ENCODE measurements at places on chromosomes 11 and 22. TPM values are rescaled to one million over a fixed set of nuclear protein-coding genes. Genes with fewer than 3 reads are reported as not detected.

DNA sequence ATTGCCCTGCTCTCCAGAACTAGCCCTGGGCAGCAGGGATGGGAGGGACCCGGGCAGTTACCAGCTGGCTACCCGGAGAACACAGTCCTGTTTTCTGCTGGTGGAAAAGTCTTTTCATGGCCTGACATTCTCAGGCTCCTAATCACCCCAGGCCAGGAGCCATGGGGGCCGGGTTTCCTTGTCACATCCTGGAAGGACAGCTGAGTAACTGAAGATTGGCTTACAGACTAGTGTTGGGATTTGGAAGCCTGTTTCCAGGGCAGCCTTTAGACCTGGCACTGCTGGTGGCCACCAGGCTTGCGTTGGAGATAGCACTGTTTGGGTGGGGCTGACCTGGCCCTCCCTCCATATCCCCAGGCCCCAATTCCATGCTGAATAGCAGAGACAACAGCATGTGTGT, 349.0 kb downstream of the CTTN start:
- no peaks in the 10 kb centered on the region for H3K4me1 ChIP-seq
- H3K27ac ChIP-seq: no peak overlapping the region
- no peaks in the 10 kb centered on the region for H3K36me3 ChIP-seq
- no peak overlapping the region for H3K4me3 ChIP-seq
- H3K27me3 ChIP-seq: no peaks in the 10 kb centered on the region

- no peak overlapping the region for H3K27ac ChIP-seq
- no peaks in the 10 kb centered on the region for H3K4me1 ChIP-seq
- H3K4me3 ChIP-seq: no peak overlapping the region
- no peaks in the 10 kb centered on the region for H3K36me3 ChIP-seq
Measured at GRCh38 chr11:106986261-106986660, 32.0 kb downstream of the GUCY1A2 start.

DNA sequence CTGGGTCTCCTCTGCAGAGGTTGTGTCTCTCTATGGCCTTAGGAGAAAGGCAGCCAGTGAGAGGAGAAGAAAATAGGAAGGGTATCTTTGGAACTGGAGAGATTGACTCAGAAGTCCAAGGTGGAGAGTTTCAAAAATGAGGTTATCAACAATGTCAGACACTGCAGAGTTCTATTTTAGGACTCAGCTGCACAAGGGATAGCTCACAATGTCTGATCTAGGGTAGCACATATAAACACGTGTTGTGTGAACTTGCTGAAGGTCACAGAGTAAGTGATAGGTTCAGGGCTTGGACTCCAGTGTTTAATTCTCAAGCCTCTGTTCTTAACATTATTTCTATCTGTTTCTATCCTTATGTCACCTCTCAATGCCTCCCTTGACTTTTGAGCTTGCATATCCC, 305.0 kb upstream of the LARGE1 start:
- no peak for DNase-seq
- H3K4me1 ChIP-seq: no peaks in the 10 kb centered on the region
- H3K27ac ChIP-seq: no peak overlapping the region
- no peak overlapping the region for H3K4me3 ChIP-seq
- H3K36me3 ChIP-seq: no peaks in the 10 kb centered on the region

DNA sequence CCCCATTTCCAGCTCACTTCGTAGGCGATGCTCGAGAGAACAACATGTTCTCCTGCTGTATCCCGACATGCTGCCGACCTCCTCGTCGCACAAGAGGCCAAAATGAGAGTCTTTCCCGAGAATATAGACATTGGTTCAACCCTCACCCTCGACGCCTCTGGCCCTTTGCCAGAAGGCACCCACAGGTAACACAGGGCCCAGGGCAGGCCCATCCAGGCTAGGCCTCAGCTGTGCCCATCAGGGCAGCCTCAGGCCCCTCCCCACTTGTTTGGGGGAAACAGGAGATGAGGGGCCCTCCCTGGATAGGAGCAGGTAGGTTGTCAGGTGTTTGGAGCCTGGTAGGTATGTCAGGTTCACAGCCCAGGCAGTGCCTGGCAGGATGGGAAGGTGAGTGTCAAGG, 2.7 kb upstream of the RGL4 start:
- no peaks in the 10 kb centered on the region for H3K27me3 ChIP-seq
- no peaks in the 10 kb centered on the region for H3K4me1 ChIP-seq
- no peak overlapping the region for H3K27ac ChIP-seq
- no peak overlapping the region for H3K4me3 ChIP-seq
- peaks cover 7% of the 10 kb centered on the region for H3K36me3 ChIP-seq

- no peaks in the 10 kb centered on the region for H3K27me3 ChIP-seq
- H3K4me1 ChIP-seq: no peaks in the 10 kb centered on the region
- DNase-seq: no peak
- no peaks in the 10 kb centered on the region for H3K36me3 ChIP-seq
- no peak overlapping the region for H3K27ac ChIP-seq
Measured at GRCh38 chr11:68107689-68108088, 13.5 kb downstream of the CHKA start.

GRCh38 chr22:28832731-28833130, 32.4 kb upstream of the XBP1 start:
- no peak for DNase-seq
- H3K4me3 ChIP-seq: no peak overlapping the region
- H3K36me3 ChIP-seq: no peaks in the 10 kb centered on the region
- H3K4me1 ChIP-seq: peaks cover 31% of the 10 kb centered on the region

GRCh38 chr11:33598426-33599069, 102.1 kb downstream of the C11orf91 start:
- H3K27ac ChIP-seq: no peak overlapping the region
- no peak for DNase-seq

DNA sequence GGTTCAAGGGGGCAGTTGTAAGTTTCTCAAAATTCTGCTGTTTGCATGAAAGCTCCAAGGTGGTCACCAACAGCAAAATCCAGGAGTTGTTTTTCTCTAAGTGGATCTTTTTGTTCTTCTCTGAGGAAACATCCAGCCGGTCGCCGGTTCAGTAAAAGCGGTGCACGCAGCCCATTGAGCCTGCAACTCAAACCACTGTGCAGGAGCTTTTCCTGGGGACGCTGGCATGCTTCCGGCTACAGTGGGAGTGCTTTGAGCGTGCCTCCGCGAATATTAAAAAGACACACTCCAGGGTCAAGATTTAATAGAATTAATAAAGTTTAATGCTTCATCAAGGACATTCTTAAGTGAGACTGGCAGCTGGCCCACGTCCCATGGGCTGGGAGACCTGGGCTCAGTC, 25.4 kb downstream of the IGF2 start:
- H3K4me3 ChIP-seq: no peak overlapping the region
- H3K27ac ChIP-seq: no peak overlapping the region
- H3K4me1 ChIP-seq: no peaks in the 10 kb centered on the region
- DNase-seq: no peak

- no peak overlapping the region for H3K4me3 ChIP-seq
- no peak for DNase-seq
- no peaks in the 10 kb centered on the region for H3K36me3 ChIP-seq
- no peak overlapping the region for H3K27ac ChIP-seq
Measured at GRCh38 chr11:96197801-96198701, 144.9 kb downstream of the MAML2 start.

DNA sequence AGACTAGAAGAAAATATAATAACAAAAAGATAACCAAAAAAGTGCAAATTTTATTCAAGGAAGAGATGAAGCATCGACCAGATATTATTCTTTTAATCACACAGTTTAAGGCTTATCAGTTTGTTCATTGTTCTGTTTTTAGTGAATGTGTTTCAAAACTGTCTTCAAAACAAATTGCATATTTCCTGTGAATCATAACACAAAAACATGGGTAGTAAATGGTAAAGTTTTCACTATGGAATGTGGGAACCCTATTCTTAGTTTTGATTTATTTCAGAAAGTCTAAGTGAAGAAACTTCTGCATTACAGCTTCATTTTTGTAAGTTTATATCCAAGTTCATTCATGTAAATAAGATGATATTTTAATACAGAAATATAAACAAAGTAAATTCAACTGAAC, 207.6 kb upstream of the LUZP2 start:
- H3K4me1 ChIP-seq: no peaks in the 10 kb centered on the region
- no peaks in the 10 kb centered on the region for H3K36me3 ChIP-seq
- H3K27me3 ChIP-seq: no peaks in the 10 kb centered on the region
- H3K4me3 ChIP-seq: no peak overlapping the region
- no peak for DNase-seq

DNA sequence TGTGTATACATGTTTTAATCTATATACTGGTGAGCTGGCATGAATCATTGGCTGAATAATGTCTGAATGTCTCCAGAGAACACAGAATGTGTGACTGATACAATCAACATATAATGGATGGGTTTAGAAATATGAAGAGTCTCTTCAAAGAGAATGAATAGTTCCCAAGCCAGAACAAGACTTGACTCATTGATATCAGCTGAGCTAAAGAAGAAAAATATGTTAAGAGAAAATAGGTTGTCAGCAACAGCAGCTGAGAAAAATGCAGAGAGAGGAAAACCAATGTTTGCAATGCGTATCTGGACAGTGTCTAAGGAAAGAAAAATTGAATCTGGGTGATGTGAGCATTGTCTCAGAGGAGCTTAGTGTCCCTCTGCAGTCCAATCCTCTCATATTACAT, 1281.8 kb upstream of the TENM4 start:
- H3K4me1 ChIP-seq: no peaks in the 10 kb centered on the region
- no peaks in the 10 kb centered on the region for H3K27me3 ChIP-seq
- H3K4me3 ChIP-seq: no peak overlapping the region
- no peak for DNase-seq
- H3K36me3 ChIP-seq: no peaks in the 10 kb centered on the region
- no peak overlapping the region for H3K27ac ChIP-seq

DNA sequence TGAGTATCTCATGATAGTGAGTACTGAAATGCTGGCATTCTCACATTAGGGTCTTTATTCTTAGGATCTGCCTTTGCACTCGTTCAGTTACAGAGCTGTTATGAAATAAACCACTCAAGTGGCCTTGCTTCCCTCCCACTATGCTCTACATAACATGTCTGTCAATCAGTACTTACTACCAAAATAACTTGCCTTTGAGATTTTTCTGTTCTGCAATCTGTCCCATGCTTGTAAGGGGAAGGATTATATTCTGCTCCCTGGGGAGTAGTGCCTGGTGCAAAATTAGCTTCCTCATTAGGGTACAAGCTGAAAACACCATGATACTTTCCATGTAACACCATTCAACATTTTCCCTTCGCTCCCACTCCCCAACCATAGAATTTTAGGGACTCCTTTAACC, 1.9 kb upstream of the GRAP2 start:
- no peaks in the 10 kb centered on the region for H3K27me3 ChIP-seq
- peaks cover 33% of the 10 kb centered on the region for H3K4me1 ChIP-seq
- peak overlapping the region; percentile 46 for H3K27ac ChIP-seq
- no peaks in the 10 kb centered on the region for H3K36me3 ChIP-seq
- H3K4me3 ChIP-seq: no peak overlapping the region

DNA sequence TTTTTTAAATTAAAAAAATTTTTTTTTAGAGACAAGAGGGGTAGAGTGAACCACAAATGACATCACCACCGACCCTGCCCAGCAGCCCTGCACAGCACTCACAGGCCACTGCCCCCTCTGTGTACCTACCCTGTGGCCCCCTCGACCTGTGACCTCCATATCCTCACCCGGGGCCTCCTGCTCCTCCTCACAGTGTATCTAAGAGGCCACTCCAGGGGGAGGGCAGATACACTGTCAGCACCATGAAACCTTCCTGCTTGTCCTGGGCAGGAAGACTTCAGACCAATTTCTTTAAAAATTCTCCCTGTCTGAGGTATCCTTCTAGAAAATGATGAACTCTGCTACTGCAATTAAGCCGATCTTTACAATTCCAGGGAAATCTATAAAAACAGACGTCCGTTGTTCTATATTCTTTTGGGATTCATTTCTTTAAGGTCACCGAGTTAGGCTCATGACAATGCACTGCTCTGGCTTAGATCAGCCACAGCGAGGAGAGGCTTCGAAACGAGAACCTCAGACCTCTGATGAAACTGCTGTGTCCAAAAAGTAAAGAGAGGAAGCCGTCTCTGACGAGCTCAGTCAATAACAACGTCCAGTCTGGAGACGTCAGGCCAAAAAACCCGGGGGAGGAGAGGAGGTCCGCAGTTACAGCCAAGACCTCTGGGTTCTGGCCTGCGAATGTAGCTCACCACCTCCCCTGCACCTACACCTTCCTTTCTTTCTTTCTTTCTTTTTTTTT, 17.5 kb downstream of the NFAM1 start:
- H3K27ac ChIP-seq: no peak overlapping the region
- DNase-seq: no peak
- no peak overlapping the region for H3K4me3 ChIP-seq
- no peaks in the 10 kb centered on the region for H3K36me3 ChIP-seq

DNA sequence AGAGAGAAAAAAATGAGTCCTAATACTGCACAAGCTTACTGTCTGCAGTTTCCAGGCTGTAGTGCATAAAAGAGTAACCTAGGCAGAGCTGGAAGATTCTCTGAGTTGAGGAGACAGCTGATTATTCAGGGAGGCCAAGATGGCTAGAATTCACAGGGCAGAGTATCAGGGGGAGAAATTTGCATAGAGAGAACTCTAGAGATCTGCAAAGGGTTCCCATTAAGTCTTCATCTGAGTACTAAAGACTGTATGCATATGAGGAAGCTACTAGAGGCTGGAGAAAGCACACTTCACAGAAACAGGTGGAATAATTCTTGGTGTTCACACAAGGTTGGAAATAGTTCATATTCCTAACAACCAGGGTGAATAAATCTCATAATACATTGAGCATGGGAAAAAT, 66.6 kb upstream of the RRAS2 start:
- H3K27me3 ChIP-seq: no peaks in the 10 kb centered on the region
- no peak overlapping the region for H3K27ac ChIP-seq
- no peak overlapping the region for H3K4me3 ChIP-seq
- peaks cover 7% of the 10 kb centered on the region for H3K4me1 ChIP-seq
- no peaks in the 10 kb centered on the region for H3K36me3 ChIP-seq
- DNase-seq: no peak

- peaks cover 23% of the 10 kb centered on the region for H3K4me1 ChIP-seq
- peak; percentile 13 for DNase-seq
- peak overlapping the region; percentile 99 for H3K27ac ChIP-seq
- H3K4me3 ChIP-seq: no peak overlapping the region
Measured at GRCh38 chr11:11845071-11845470, 3.3 kb downstream of the USP47 start.

GRCh38 chr22:20436307-20436767, 1.3 kb downstream of the SCARF2 start:
- H3K36me3 ChIP-seq: no peaks in the 10 kb centered on the region
- H3K4me1 ChIP-seq: peaks cover 30% of the 10 kb centered on the region
- H3K27me3 ChIP-seq: peaks cover 37% of the 10 kb centered on the region
- H3K4me3 ChIP-seq: no peak overlapping the region

GRCh38 chr22:46951973-46952372, 189.5 kb downstream of the TBC1D22A start:
- no peak overlapping the region for H3K27ac ChIP-seq
- DNase-seq: no peak
- no peaks in the 10 kb centered on the region for H3K27me3 ChIP-seq

TMEM191B gene
- 1.6 TPM for total RNA-seq

PDE2A gene
- 8.7 TPM for total RNA-seq

C1QTNF4 gene
- 0.78 TPM for total RNA-seq

Measured in natural killer cell (primary cell).